ENCODE measurements at places on chromosomes 11 and 22.

GRCh38 chr11:29495676-29496075 is 521.2 kb downstream of the KCNA4 start:
- no peak for DNase-seq

- peak; percentile 59 for DNase-seq
Observed at GRCh38 chr11:1837171-1838076, 1.4 kb upstream of the TNNI2 start.

DNA sequence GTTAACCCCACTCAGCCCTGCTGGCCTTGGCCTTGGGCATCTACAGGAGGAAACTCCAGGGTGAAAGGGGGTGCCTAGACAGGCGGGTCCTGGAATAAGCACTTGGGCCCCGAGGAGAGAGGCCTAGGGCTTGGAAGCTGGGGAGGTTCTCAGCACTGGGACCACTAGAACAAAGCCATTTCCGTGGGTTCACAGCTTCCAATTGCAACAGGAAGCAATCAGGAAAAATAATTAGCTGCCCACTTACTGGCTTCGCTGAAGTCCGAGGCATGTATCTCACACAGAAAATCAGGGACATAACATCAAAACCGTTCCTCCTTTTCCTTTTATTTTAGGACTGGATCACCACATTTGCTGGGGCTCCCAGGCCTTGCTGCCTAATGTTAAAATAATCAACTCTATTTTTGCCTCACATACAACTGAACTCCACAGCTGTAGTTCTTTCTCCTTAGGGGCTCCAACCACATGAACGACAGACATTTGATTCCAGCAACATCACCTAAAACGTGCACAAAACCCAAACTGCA is 161.1 kb upstream of the GRK3 start:
- no peak for DNase-seq

- DNase-seq, result peak; percentile 3
Observed at GRCh38 chr22:39908737-39909136, 7.9 kb downstream of the GRAP2 start.

GRCh38 chr11:97943493-97943892 is 1077.3 kb upstream of the CNTN5 start:
- no peak for DNase-seq

DNA sequence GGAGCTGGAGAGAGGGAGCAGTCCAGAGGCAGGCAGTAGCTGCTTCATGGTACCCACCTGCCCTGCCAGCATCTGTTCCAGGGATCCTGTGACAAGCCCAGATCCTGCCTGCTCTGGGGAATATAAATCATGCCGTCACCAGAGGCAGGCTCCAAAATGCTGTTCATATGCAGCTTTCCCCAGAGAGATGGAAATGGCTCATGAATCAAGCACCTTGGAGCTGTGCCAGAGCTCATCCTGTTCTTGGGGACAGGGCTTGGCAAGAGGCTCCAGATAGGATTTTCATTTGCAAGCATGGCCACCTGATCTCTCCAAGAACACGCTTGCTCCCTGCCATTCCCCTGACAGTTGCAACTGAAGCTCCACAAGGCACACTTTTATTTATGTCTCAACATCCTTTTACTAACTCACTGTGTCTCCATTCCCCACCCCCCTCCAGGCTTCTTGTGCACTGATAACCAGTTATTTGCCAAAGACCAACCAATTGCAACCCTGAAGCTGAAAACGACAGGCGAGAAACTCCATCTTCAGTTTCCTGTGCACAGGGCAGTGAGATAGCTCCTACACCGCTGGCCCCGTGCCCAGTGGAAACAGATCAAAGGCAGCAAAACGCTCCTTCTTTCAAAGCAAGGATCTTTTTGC is 115.8 kb upstream of the PITPNB start:
- peak; percentile 75 for DNase-seq

GRCh38 chr22:36606114-36606513 is 77.1 kb upstream of the EIF3D start:
- no peak for DNase-seq

DNA sequence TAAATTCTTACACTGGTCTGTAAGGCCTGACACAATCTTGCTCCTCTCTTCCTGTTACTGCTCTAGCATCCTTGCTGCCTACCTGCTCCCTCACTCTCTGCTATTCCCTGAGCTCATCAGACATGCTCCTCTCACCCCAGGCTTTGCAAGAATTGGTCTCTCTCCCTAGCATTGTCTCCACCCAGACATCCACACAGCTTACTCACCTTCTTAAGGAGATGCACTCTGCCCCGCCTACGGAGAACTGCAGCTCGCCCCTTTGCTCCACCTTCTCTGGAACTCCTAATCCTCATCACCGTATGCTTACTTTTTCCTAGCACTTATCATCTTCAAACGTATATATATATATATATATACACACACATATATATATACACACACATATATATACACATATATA is 23.3 kb upstream of the TMPRSS5 start:
- peak; percentile 13 for DNase-seq

- DNase-seq, result no peak
Observed at GRCh38 chr11:9580894-9581293, 7.4 kb downstream of the WEE1 start.

GRCh38 chr11:8674859-8675258 is 7.6 kb downstream of the TRIM66 start:
- no peak for DNase-seq

GRCh38 chr11:7591987-7592386 is 78.2 kb downstream of the PPFIBP2 start:
- DNase-seq, result no peak

DNA sequence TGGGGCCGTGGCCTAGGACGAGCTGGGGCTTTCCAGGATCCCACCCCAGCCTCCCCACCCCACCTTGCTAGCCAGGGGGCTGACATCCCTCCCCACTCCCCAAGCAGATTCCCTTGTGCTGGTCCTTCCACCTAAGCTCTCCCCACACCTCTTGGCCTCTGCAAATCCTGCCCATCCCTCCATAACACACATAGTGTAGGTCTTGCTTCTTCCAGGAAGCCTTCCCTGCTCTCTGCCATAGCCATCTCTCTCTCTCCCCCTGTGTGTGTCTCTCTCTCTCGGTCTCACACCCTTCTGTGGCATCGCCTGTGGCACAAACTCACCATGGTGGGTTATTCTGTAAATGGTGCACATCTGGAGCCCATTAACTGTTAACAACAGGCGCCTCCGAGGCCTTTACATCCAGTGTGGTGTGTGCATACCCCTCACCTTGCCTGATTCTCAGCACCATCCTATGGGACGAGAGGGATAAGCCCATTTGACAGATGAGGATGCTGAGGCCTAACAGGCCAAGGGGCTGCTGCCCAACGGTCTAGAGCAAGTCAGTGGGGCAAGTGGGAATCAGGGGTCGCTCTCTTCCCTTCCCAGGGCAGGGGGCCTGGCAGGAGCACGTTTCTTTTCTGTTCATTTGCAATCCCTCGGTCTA is 22.2 kb upstream of the PICK1 start:
- DNase-seq, result no peak

DNA sequence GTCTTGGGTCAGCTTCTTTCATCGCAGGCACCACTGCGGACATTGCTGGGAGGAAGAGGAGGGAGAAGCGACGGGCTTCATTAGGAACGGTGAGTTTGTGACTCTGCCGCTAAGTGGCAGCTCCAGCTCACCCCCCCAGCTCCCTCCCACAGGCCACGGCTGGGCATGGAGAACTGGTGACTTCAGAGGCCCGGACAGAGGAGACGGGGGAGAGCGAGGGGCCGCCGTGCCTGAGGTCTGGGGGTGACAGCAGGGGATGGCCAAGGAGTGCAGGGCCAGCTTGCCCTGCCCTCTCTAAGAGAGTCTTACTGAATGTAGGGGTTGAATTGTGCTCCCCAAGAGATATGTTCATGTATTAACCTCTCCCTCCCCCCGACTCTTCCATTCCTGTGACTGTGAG is 13.9 kb upstream of the NFAM1 start:
- no peak for DNase-seq

- no peak for DNase-seq
Observed at GRCh38 chr11:132862933-132863332, 669.4 kb downstream of the OPCML start.

DNA sequence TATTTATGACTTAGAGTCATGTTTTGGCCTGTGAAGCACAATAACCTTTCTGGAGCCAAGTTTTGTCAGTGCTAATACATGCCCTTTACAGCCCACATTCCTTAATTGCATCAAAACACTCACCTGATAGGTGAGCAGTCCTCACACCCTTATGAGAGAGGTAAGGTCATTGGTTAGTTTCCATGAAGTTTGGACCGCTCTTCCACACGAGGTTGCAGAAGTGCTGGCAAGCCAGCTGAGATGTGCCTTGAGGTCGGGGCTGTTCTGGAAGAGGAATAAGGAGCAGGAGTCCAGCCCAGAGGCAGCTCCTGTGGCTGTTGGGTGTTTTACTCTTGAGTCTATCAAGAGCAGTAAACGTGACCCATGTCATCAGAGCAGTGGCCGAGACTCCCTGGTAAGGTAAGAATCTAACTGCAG is 76.3 kb downstream of the CYB5R2 start:
- no peak for DNase-seq

DNA sequence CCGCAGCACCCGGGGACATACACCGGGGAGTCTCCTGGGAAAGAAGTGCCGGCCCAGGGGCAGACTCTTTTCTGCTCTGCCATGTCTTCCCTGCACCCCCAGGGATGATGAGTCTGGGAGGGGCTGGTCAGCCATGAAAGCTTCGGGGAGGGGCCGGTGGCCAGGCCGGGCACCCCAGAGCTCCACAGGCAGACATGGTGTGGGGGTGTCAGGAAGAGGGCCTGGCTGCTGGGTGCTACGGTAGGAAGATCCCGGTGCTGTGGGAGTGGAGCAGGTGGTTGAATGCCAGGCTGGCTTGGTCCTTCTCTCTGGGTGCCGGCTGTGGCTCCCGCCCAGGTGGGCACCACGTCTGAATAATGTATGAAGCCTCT is 17.4 kb downstream of the LSP1 start:
- no peak for DNase-seq

DNA sequence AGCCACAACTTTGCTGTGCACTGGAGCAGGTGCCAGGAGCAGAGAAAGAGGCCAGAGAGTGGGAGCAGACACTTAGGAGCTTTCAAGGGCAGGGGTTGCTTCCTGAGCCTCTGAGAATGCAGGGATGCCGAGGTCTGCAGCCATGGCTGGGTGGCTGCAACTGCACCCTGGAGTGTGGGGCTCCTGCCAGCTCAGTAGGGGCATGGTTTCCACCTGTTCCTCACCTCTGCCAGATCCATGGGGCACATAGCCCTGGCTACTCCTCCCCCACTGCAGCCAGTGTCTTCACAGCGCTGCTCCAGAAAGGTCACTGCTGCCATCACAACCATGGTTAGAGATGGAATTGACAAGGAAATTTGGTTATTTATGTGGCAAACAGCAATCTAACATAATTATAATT is 404.8 kb downstream of the CNTN5 start:
- no peak for DNase-seq

- DNase-seq, result no peak
Observed at GRCh38 chr11:19460718-19461405, 220.1 kb upstream of the E2F8 start.

DNA sequence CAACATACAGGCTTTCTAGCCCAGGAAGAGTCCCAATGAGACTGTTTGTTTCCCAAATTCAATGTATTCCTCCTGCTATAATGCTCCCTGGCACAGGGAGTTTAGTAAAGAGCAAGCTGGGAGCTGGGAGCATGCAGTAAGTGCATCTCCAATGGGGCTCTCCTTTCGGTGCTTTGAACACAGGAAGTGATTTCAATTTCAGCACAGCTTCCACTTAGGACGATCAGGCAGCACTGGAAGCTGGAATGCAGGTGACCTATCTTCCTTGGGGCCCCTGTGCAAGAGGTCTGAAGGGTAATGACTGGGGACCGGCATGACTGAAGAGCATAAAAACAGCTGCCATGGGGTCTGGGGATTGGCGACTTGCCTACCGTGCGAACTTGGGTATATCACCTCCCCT is 76.0 kb downstream of the LARGE1 start:
- DNase-seq, result no peak

DNA sequence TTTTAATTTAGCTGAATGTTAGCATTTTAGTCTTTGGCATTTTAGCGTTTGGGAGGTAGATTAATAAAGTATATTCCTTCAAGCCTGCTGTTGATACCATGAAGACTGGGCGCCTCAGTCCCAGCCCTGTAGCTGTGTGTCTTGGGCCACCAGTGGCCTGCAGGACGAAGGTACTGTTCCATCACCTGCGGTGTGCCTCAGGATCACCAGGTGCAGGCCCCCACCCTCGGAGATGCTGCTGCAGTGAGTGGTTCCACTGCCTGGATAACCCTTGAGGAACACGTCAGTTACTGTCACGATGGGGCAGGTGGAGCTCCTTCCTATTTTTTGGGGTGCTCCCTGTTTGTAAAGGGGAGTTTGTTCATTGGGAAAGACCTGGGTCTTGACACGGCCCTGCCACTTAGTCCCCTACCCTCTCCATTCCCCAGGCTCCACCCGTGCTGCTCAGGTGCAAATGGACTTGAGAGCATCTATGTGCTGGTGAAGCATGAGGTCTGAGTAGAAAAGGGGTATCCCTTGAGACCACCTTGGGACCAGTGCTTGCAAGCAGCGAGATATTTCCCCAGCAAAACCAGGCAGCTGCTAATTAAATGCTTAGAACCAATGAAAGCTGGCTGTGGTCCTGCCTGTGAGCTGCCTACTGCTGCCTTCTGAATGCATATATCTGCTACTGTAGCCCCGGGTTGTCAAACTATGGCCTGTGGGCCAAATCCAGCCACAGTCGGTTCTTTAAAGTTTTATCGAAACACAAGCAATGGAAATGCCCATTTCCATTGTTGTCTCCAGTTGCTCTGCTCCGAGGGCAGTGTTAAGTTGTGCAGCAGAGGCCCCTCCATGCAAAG is 28.7 kb downstream of the INCENP start:
- no peak for DNase-seq

DNA sequence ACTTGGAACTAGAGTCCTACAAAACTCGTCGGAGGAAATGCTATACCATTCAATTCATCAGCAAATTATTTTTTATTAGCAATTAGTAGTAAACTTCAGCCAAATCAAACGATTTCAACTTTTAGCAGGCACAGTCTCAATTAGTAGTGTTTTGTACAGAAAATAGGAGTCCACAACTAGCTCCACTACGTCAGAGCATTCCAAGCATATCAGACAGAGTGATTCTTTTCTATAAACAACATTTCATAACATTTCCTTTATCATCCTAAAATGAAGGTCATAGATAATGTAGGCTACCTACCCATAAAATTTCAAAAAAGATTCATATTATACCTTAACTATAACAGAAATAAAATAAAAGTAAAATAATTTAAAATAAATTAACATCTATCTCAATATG is 169.9 kb downstream of the KIF18A start:
- DNase-seq, result peak; percentile 68

- no peak for DNase-seq
Observed at GRCh38 chr11:108732395-108732794, 67.5 kb downstream of the DDX10 start.

- no peak for DNase-seq
Observed at GRCh38 chr11:134752526-134752925, 340.5 kb upstream of the B3GAT1 start.

DNA sequence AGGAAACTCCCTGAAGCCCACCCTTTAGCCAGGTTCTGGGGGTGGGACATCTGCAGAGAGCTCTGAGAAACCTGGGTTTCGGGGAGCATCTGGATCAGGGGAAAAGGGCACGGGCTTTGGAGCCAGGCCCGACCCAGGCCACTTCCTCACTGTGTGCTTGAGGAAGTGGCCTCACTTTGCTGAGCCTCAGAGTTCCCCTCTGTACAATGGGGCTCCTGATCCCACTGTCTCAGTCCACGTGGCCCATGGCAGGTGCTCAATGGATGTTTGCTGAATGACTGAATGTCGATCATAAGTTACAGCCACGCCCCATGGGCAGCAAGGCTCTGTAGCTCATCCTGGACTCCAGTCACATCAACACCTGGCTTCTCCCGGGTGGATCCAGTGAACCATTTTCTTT is 1.3 kb downstream of the CRYBB3 start:
- DNase-seq, result no peak

GRCh38 chr11:30816959-30817880 is 231.1 kb upstream of the MPPED2 start:
- DNase-seq, result no peak

- no peak for DNase-seq
Observed at GRCh38 chr11:81303038-81303664, 1430.5 kb downstream of the FAM181B start.

Data from EH (cell line).